ENCODE measurements at places on chromosomes 11 and 22.

DNA sequence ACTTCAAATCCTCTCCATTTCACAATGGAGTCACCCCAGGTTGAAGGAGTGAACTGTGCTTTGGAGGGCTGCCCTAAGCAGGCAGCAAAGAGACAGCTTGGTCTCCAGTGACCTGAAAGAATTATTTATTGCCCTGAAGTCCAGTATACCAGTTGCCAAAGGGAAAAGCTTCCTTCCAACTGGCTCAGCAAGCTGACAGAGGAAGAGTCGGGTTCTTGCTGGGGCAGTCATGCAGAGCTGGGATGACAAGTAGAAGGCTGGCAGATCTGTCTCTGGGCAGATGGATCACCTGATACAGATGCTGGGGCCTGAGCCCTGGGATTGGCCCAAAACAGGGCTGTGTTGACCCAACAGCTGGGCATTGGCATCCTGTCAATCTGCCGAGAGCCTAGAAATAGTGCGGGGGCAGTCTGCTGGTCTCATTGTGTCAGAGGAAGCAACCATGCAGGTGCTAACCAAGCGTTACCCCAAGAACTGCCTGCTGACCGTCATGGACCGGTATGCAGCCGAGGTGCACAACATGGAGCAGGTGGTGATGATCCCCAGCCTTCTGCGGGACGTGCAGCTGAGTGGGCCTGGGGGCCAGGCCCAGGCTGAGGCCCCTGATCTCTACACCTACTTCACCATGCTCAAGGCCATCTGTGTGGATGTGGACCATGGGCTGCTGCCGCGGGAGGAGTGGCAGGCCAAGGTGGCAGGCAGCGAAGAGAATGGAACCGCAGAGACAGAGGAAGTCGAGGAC is at the start of gene THRSP:
Gene THRSP (plus strand): TSS at position 422 of the 742 bp plus-strand sequence. CDS start 21 bp downstream, at position 443.
- no peak for DNase-seq

DNA sequence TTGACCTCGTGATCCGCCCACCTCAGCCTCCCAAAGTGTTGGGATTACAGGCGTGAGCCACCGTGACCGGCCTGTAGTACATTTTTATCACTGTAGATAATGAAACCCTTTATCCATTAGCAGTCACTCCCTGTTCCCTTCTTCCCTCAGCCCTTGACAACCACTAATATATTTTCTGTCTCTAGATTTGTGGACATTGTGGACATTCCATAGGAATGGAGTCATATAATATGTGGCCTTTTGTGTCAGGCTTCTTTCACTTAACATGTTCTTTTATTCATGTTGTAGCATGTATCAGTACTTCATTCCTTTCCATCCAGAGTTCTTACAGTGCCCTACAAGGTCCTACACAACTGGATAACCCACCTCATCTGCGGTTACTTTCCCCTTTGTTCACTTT is 30.5 kb downstream of the RRM1 start:
- no peak for DNase-seq

DNA sequence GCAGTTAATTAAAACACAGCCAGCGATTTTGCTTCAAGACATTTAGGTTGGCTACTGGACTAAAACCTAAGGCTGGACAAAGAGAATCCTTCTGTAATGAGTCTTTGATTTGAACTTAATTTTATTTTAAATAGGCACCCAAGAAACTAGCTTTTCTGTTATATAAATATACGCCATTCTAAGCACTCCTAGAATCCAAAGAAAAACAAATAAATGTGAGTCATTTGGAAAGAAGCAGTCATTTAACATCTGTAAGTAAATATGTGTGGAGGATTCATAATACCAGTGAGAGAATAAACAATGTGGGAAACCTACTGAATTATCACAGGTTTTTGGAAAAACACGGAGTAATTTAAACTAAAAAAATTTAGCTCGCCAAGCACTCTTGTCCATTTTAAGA is 1.2 kb upstream of the TECTA start:
- no peak for DNase-seq

GRCh38 chr11:125300791-125301218 is 136.3 kb downstream of the PKNOX2 start:
- DNase-seq = no peak

DNA sequence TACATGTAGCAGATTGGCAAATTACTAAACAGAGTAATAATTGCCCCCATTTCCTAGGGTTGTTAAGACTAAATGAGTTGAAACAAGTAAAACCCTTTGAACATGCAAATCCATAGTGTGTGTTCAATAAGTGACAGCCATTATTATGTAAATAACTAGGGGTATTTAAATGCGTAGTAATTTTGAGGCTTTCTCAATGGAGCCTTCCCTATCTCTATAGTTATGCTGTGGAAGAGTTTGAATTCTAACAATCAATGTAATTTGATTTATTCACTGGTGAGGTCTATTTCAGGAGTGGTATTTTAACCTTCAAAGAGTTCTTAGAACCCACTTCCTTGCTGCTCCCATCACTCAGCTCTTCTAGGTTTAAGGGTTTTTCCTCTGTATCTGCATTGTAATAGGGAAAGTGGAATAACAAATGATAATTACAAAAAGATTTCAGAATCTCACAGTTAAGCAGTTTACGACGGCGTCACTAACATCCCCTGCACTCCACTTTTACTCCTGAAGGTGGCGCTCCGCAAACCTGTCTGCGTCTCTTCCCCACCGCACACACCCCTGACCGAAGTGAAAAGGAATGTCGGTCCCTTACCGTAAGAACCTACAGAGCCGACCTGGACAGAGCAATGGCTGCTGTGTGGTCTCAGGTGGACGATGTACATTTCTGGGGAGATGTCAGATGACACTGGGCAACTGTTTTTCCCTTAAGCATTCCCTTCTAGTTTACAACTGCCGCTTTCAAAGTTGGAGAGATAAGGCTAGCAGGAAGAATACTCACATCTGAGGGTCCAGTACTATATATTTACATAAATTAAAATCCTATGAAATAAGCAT is 80.8 kb downstream of the ZC3H12C start:
- DNase-seq = peak; percentile 74

DNA sequence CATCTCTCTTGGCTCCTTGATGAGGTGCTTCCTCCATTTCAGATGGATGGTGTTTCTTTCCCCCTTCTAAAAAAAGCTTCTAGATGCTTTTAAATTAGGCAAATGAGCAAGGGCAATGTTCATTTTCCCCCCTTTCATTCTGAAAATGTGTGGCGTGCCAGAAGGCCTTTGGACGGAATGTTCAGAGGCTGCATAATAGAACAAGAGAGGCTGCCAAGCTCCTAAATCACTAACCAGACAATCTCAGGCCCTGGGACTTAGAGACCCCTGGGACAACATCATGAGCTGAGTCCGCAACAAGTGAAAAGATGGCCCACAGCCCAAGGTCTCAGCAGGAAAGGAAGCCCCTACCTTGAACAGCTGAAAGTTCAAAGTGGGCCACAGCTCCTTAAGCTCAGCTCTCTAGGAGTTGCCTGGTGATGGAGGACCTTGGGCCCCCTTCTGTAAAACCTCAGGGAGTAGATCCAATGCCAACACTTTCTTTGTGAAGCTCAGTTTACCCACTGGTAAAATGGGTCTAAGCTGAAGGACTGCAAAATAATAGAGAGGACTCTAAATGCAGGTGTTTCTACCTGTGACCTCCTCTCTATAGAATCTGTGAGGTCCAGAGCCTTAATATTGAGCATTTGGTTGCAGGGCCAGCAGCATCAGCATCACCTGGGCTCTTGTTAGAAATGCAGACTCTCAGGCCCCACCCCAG is 144.0 kb downstream of the FBXO7 start:
- DNase-seq = no peak

DNA sequence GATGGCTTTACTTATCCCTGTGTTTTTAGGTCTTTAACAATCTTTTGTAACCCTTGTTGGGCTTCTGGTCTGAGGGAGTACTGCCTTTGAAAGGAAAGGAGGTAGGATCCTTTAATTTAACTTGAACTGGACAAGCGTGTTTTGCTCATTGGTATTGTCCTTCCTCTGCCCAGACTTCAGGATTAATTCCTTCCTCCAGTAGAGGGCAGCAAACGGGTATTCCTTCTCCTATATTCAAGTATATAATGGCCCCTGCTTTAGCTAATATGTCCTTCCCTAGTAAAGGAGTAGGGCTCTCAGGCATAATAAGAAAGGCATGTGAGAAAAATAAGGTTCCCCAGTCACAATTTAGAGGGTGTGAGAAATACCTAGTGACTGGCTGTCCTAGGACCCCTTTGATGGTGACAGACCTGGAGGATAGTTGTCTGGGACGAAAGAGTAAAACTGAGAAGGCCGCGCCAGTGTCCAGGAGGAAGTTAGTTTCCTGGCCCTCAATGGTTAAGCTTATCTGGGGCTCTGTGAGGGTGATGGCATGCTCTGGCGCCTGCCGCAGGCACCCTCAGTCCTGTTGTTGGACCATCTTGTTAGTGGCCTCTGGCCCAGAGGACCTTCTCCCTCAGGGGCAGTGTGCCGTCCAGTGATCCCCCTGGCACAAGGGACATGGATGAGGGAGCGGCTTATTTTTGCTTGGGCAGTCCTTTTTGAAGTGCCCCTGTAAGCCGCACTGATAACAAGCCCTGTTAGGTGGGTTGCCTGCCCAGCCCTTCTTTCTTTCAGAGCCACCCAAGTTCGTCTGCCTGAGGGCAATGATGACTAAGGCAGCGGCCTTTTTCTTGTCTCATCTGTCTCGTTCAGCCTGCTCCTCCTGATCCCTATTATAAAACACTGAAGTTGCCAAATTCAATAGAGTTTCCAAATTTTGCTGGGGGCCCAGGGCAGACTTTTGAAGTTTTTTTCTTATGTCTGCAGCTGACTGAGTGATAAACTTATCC is 51.8 kb downstream of the C11orf71 start:
- peak; percentile 22 for DNase-seq

DNA sequence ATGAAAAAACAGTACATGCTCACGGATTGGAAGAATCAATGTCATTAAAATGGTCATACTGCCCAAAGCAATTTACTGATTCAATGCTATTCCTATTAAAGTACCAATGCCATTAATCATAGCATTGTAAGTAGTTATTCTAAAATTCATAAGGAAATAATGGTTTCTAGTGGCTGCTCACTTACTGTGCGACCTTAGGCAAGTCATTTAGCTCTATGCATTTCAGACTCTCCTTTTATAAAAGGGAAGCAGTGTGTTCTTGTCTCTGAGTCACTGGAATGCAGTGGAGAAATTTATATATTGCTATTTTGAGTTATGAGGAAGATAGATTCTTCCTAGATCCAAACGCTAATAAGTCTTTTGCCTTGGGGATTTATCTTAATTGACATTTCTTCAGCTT is 174.8 kb downstream of the KCNA4 start:
- DNase-seq = no peak

DNA sequence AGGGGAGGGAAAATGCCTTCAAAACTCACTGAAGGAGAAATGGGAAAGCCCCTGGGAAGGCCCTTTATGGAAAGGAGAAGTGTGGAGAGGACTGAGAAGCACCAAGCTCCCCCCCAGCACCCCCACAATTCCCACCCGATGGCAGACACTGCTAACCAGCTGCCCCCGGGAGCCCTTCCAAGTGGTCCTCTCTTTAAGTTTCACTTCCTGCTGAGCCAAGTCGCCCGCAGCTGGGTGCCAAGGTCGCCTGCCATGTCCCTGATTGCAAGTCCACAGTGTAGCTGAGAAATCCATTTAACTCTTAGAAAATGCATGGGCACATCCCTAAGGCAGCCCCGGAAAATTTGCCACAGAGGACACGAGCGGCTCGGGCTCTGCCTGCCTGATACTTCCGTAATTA is 68.2 kb downstream of the GALNT18 start:
- no peak for DNase-seq

GRCh38 chr11:79312617-79313529 is 128.0 kb downstream of the TENM4 start:
- DNase-seq = no peak

- DNase-seq = no peak
Observed at GRCh38 chr11:84865257-84865656, 761.9 kb downstream of the DLG2 start.

- no peak for DNase-seq
Observed at GRCh38 chr11:45409587-45409986, 123.4 kb upstream of the SYT13 start.

GRCh38 chr22:42655693-42656092 is 6.5 kb upstream of the CYB5R3 start:
- no peak for DNase-seq

DNA sequence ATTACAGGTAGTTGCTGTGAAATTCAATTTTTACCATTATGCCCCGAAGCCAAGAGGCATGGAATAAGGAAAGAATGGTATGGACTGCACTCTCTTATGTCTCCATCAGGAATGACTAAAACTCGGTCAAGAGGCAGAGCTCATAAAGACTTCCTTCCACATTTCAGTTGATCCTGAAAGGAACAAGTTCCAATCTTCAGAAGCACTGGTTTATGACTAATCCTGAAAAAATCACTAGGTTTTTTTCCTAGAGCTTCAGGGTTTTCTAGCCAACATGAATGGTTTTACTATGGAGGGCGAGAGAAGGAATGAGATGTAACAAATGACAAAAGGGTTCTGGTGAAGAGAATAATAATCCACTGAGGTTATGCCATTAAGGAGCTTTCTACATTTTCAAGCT is 832.2 kb downstream of the NTM start:
- DNase-seq = no peak

GRCh38 chr11:134126217-134126822 is 57.4 kb downstream of the JAM3 start:
- no peak for DNase-seq

DNA sequence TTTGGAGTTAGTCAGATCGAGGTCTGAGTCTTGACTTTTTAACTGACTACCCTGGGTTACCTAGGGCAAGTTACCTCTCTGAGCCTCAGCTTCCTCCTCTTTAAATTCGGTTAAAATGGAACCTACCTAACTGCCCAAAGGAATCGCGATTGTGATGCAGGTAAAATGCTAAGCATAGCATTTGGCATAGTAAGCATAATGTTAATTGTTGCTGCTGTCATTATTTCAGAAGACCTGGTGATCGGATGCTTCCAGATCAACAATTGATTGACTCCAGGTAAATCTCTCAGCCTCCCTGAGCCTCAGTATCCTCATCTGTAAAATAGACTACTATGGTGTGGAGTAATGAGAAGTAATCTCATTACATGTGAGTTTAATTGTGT is 550 bp upstream of the SLC43A1 start:
- DNase-seq = no peak

DNA sequence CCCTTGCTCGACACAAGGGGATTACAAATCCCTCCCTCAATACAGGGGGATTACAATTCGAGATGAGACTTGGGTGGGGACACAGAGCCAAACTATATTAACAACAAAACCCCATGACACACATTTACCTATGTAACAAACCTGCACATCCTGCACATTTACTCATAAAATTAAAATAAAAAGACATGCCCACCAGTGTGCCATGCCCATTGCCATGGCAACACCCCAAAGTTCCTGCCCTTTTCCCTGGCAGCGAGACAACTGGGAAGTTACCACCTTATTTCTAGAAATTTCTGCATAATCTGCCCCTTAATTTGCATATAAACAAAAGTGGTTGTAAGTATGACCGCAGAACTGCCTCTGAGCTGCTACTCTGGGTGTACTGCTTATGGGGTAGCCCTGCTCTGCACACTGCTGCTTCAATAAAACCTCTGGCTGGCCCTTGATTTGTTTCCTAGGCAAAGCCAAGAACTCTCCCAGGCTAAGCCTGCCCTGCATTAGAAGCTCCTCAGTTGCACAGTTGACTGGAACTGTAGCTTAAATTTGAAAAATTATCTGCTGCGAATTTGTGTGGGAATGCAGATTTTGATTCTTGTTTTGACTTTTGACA is 8.6 kb upstream of the INCENP start:
- DNase-seq = no peak

- no peak for DNase-seq
Observed at GRCh38 chr22:30823015-30823370, 128.3 kb downstream of the OSBP2 start.
